Endothelial cell (in vitro differentiated cells): ENCODE measurements at places on chromosomes 13 and 19.

DNA sequence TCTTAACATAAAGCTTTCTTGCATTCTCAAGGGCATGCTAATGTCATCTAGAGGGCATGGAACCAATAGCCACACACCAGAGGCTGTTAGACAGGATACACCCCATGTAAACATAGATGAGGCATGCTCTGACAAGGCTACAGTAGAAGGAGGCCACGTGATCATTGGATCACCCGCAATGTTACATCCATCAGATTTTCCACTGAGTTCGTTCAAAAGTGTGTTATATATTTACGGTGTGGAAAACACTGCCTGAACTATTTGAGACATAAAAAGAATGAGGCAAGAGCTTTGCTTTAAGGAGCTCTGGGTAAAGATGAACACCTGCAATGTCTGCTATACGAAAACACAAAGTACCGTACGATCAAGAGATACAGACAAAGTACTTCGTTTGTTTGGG is 817.5 kb upstream of the SLC10A2 start:
- DNase-seq, result no peak

GRCh38 chr19:23283925-23284324 is 33.7 kb upstream of the ZNF724 start:
- DNase-seq, result peak; percentile 43

DNA sequence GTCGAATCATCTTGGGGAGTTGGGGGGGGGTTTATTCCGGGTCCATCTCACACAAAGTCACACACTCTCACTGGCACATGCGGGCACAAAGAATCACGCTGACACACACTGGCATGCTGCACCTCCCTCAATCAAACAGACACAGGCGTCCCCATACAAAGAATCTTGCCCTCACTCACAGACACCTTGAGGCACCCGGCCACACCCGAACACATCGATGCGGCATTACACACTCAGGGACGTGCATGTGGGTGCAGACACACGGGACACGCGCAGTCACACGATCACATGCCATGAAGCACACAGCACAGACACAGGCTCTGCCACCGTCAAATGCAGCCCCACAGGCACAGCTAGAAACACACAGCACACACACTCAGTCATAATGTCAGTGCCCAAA is 7.8 kb downstream of the NFIX start:
- DNase-seq, result no peak

DNA sequence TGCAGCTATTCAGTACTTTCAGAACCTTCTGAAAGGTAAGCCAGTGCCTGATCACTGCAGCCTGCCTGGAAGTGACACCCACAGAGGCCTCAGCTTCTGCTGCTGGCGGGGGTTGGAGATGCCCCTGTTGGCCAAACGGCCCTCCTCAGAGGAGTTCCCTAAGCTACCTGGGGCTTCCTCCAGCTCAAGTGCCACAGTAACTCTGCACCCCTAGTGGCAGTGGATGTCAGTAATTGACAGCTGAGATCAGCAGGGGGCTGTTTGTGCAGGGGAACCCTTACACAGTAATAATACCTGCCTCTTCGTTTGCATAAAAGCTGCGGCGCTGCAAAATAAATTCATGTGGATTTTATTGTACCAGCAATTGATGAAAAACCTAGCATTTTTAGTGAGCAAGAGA is 28.9 kb downstream of the TDRD12 start:
- DNase-seq, result no peak

DNA sequence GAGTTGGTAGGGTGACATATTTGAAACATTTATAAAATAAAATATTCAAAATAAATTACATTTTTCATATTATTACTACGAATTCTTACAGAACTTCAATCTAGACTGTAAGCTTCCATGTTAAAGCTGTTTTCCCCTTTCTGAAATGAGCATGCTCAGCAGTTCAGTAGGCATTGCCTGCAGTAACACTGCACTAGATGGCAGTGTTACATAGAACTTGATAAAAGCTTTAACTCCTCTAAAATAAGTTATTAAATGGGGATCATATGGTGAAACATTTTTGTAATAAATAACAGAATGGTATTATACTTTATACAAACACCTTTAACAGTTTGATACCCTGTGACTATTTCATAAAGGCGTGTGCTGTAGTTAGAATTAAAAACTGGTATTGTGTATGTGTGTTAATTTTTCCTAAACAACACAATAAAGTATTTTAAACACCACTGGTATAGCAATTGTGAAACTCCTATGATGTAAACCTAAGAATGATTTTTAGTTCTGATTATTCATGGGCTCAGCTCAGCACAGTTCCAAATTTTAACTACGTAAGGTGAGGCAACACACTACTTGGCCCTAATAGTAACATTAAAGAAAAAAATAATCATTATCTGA is 11.6 kb upstream of the GPR18 start:
- no peak for DNase-seq

- no peak for DNase-seq
These were observed 207.3 kb downstream of the DLEU7 start for GRCh38 chr13:50636007-50636704.

DNA sequence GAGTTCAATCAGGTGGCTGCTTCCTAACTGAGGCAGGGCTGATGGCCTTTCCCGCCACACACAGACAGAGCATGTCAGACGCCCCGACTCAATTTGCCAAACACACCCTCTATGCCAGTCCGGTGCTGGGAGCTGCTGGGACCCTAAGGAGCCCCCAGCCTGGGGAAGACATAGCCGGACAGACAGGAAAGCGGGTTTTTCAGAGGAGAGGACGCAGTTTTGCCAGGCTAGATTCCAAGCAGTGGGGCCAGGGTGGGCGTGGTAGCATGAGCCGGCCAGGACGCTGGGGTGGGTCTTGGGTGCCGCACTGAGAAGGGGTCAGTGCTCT is 19.8 kb downstream of the MAST3 start:
- no peak for DNase-seq

DNA sequence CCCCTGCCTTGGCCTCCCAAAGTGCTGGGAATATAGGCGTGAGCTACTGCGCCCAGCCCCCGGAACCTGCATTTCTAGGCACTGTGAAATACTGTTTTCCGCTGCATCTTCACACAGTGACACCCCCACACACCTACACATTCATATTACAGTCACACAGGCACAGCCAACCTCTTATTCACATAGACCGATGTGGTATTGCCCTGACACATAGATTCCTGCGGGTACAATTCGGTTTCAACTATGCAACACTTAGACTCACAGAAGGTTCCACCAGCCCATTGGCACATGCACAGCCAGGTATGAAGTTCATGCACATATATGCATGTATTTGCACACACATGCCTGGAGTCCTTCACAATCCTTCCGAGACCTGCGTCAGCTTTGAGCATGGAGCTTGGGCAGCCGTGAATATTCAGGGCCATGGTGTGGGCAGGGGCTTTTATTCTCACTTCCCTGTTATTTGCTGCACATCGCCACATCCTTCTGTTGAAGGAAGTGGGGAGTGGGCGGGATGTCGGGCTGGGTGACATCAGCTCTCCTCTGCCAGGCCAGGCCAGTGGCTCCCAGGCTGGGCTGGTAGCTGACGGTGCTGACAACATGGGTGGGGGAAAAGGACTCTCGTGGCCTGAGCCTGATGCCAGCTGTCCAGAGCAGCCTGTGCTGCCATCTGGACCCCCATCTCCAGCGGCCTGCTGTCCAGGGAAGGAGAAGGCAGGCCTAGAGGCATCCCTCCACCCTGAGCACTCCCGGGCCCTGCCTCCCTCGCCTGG is 5.4 kb upstream of the CDC37 start:
- no peak for DNase-seq

DNA sequence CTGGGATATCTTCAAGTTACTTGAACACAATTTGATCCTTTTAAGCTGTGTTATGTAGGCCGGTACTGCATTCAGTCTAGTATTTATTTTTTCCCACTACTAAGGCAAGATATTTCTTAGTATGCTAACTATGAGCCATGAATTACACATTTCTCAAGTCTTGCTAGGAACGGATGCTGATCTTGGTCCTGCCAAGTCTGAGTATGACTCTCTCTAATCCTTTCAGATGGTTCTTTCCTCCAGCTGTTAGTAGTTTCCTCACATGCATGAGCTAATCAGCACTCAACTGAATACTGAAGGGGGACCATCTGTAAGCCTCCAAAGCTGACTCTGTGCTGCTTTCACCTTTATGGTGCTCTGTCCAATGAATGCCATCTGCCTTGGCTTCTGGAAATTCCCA is 460.3 kb downstream of the KCTD12 start:
- DNase-seq, result no peak

GRCh38 chr13:21043898-21044297 is 17.5 kb downstream of the LATS2 start:
- no peak for DNase-seq

DNA sequence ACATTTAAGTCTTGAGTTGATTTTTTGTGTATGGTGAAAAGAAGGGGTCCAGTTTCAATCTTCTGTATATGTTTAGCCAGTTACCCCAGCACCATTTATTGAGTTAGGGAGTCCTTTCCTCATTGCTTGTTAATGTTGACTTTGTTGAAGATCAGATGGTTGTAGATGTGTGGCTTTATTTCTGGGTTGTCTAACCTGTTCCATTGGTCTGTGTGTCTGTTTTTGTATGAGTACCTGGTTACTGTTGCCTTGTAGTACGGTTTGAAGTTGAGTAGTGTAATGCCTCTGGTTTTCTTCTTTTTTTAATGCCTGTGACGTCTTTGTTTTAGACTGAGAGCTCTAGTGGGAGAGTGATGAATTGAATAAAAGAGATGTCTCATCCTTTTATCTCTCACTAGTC is 83.2 kb downstream of the NBEA start:
- DNase-seq, result no peak

DNA sequence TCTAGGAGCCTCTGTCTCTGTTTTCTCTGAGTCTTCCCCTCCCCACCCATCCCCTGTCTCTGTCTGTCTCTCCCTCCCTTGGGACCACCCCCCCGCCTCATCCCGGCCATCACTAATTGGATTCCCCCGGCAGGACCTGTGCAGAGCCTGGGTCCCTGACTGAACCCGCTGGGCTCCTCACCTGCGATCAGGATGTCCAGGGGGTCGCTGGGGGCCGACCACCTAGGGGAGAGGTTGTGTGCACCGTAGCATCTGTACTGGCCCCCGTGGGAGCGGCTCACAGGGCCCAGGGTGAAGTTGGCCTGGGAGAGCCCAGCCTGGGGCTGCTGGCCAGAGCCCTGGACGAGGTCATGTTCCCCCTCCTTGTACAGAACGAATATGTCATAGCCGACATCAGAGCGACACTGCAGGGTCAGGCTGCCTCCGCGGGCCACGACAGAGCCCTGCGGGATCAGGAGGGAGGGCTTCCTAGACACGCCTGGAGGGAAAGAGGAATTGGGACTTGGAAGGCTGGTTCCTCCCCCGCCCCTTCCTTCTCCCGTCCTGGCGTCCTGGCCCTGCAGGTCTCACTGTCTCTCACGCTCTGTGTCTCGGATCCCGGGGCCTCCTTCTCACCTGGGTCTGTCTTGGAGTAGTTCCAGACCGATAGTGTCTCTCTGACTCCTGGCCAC is 1.8 kb downstream of the LILRB5 start:
- DNase-seq, result no peak

- no peak for DNase-seq
These were observed 7.4 kb downstream of the IGFL4 start for GRCh38 chr19:46033401-46033800.

- DNase-seq, result no peak
These were observed 124.4 kb downstream of the SIPA1L3 start for GRCh38 chr19:38031423-38031770.

DNA sequence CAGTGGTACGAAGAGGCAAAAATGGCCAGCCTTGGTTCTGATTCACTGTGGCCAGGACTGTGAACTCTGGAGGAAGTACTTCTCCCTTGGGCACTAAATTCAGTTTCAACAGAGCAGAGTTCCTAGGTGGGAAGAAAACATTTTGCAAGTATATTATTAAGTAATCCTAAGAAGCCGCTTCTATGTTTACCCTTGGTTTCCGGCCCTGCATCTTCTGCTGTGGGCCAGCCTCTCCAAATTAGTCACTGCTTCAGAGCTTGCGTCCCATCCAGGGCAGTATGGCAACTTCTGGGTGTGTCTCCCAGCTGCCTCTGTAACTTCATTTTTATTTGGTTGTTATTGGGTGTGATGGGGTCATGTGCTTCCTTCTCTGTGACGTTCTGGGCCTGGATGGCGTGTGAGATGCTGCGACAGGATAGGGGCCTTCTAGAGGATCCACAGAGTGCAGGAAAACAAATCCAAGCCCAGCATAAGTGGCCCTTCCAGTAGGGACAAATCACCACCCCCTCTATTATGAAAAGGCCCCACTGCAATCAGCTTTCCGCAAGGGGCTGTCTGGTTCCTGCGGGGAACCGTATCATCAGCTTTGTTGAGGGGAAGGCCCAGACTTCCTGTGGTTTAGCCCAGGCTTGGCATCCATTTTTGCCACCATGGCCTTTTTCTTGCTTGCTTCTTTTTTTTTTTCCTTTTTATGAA is 55.1 kb upstream of the C1QTNF9 start:
- DNase-seq, result no peak

DNA sequence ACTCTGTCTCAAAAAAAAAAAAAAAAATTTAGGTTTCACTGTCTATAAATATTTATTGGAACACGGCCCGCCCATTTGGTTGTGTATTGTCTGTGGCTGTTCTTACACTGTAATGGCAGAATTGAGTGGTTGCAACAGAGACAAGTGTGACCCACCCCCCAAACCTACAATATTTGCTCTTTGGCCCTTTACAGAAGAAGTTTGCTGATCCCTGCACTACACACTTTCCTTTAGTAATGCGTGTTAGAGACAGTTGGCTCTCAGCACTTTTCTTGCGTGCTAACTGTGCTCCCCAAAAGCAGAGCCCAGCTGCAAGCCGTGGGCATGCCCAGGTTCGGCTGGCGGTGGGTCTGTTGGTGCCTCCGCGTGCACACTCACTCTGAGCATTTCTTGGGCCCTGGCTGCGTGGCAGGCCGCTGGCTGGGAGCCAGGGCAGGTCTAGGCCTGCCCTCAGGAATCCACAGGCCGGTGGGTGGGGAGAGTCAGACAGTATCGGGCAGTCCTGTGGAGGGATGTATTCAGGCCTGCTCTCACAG is 72.6 kb downstream of the SIPA1L3 start:
- no peak for DNase-seq

- DNase-seq, result peak; percentile 15
These were observed 50.9 kb upstream of the TPM4 start for GRCh38 chr19:16025108-16026101.

- no peak for DNase-seq
These were observed 138.0 kb downstream of the TNFSF13B start for GRCh38 chr13:108407495-108407894.

- no peak for DNase-seq
These were observed 114.2 kb upstream of the CLDN10 start for GRCh38 chr13:95438297-95438696.

GRCh38 chr19:1824252-1824622 is 12.2 kb upstream of the ATP8B3 start:
- no peak for DNase-seq

GRCh38 chr19:1618157-1619093 is 13.2 kb upstream of the UQCR11 start:
- peak; percentile 29 for DNase-seq

DNA sequence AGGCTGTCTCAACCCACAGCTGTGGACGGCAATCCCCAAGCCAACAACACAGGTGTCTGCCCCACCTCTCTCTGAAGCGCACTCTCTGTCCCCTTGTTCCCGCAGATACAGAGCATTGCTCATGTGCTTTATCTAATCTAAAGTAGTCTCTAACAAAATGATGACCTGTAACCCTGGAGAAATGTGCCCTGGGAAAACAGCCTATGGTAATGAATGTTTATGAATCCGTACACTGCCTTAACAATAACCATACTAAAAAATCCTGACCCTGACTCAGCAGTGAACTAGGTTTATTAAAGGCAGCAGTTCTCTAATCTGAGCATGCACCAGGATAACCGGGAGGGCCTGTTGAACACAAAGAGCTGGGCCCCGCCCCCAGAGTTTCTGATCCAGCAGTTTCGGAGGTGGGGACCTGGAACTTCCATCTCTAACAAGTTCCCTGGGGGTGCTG is 50.7 kb upstream of the SLC15A1 start:
- no peak for DNase-seq
